Testis (tissue), 5 donors: ENCODE measurements at places on chromosomes 6 and 20. TPM values are rescaled to one million over a fixed set of nuclear protein-coding genes. Genes with fewer than 3 reads are reported as not detected.

Gene CYP24A1
- total RNA-seq = 0.94 TPM

Gene CGA
- not detected for total RNA-seq

Gene MATN4
- 3.5 TPM for total RNA-seq

Gene PHACTR2
- total RNA-seq = 102 TPM

Gene PLEKHG1
- 104 TPM for total RNA-seq

Gene B3GAT2
- total RNA-seq = 2.2 TPM

Gene MDFI
- total RNA-seq = 15.1 TPM

Gene GPLD1
- 10.7 TPM for total RNA-seq

Gene FAM209B
- 89.4 TPM for total RNA-seq

Gene HNF4A
- total RNA-seq = 1.2 TPM

Gene MPIG6B
- 0.74 TPM for total RNA-seq

Gene SALL4
- total RNA-seq = 27.8 TPM

Gene COL11A2
- total RNA-seq = 8.6 TPM

Gene ULBP2
- 1.5 TPM for total RNA-seq

Gene SLC39A7
- 85.7 TPM for total RNA-seq

Gene XRN2
- 59.7 TPM for total RNA-seq

Gene EEF1A2
- total RNA-seq = 15.9 TPM

Gene RHAG
- not detected for total RNA-seq

Gene RPL7L1
- 66.8 TPM for total RNA-seq

Gene TPBG
- 9.9 TPM for total RNA-seq

Gene GZF1
- 46.1 TPM for total RNA-seq

Gene IL17A
- total RNA-seq = not detected

Gene RSPH9
- 6.1 TPM for total RNA-seq

Gene AGPAT1
- total RNA-seq = 115 TPM

Gene MUC21
- not detected for total RNA-seq

Gene SMLR1
- total RNA-seq = 0.31 TPM

Gene RFX6
- 0.94 TPM for total RNA-seq

Gene TBXT
- 0.24 TPM for total RNA-seq

Gene NMBR
- total RNA-seq = 2.2 TPM

Gene VEGFA
- total RNA-seq = 15.2 TPM

Gene FAM184A
- 36.3 TPM for total RNA-seq

Gene BPIFB6
- 0.24 TPM for total RNA-seq

Gene CD24
- 11.5 TPM for total RNA-seq

Gene PHF20
- total RNA-seq = 59.8 TPM

Gene GPSM3
- 5.4 TPM for total RNA-seq
